ENCODE measurements at places on chromosomes 12 and 14.

DNA sequence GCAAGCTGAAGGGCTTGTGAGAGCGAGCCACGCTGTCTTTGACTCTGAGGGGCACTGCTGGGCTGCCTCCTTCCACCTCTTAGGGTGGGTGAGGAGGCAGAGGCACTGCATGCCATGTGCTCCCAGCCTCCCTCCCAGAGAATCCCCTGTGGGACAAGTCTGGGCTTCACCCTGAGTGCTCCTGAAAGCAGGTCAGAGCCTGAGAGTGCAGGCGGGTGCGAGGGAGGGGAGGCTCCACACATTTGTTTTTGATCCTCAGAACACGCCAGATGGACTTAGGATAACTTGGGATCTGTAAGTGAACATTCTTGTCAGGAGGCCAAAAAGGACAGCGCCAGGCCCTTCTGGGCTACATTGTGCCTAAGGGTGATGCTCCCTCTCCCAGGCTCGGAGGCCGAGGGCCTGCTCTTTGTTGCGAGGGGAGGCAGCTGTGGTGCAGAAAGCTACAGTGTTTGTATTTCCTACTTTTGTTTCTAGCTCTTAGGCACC lies 155.4 kb downstream of the TMX1 start:
- peak; percentile 66 for DNase-seq

GRCh38 chr14:78016532-78016931 lies 153.6 kb upstream of the NRXN3 start:
- no peak for DNase-seq

- DNase-seq, result no peak
These were observed 23.0 kb upstream of the EIF2B2 start for GRCh38 chr14:74979442-74980397.

DNA sequence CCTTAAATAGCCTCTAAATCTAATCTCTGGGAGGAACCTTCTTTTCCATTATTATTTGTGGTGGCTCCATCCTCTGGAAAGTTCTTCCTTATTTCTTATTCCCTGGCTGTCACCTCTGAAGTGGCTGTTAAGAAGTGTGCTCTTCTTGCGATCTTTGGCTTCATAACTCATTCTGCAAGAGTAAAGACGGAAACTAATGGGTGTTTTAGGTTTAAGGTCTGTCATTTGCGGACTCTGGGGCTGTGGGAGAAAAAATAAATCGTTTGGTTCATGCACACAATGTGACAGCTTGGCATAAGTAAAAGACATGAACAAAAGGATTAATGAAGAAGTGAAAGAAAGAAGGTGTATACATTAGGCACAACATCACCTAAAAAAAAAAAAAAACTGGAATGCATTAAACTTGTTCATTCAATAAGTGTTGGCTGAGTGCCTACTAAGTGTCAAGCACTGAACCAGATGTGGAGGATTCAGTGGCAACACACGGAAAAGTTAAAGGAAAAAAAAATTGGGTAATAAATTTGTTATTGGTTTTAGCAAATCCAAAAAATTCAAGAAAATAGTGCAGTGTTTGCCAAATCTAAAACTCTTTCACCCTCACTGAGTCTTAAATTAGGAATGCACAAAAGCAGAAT lies 99.5 kb downstream of the ERGIC2 start:
- DNase-seq, result no peak

GRCh38 chr12:123050331-123050831 lies 69.9 kb downstream of the ARL6IP4 start:
- no peak for DNase-seq

DNA sequence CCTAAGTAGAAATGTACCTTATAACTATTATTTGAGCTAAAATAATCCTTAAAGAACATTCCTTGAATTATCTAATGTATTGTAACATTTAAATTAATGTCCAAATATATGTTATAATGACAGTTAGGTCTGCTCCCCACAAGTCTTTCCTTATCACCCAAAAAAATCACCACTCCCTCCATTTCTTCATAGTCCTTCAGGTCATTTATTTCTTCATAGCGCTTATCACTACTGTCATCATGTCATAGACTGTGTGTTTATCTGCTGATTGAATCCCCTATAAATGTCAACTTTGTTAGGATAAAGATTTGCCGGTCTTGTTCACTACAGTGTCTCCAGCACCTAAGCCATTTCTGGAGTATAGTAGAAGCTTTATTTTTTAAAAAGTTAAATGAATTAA lies 12.0 kb downstream of the LUM start:
- DNase-seq, result no peak

- no peak for DNase-seq
These were observed 37.6 kb downstream of the RTL1 start for GRCh38 chr14:100865682-100866591.

DNA sequence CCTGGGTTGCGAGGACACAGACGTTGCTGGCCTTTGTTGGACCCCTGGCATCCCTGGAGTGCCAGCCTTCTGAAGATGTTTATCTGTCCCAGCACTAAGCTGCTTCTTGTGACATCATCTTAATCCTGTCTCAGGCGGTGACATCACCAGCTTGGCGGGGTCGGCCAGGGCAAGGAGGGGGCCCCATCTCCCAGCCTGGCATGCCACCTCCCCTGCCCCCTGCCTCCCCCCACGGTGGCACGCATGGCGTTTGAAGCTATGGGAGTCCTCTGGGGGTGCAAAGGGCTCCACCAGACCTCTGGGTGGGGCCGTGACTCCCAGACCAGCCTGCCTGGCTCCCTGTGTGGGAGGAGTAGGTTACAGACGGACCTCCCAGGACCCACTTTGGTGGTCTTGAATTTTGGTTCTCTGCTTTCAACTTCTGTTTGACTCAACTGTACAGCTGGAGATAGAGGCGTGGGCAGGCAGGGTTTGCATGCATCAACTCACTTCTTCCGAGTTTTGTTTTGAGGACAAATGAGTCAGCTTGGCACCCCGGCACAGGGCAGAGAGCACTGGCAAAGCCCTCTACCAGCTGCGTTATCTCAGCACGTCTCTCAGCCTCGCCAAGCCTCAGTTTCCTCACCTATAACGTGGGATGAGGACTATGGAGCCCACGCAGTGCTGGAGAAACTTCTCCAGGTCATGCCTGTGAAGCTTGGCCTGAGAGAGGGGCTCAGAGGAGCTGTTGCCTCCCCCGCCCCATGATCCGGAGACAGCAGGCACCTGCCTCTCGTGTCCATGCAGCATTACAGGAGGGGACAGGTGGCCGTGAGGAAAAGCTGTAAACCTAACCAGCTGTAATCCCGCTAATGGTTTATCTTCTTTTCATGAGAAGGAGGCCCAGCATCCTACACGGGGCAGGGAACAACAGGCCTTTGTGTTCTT lies 38.8 kb upstream of the EML1 start:
- no peak for DNase-seq

All from RKO (cell line).